ENCODE measurements at places on chromosomes 16 and 17.

DNA sequence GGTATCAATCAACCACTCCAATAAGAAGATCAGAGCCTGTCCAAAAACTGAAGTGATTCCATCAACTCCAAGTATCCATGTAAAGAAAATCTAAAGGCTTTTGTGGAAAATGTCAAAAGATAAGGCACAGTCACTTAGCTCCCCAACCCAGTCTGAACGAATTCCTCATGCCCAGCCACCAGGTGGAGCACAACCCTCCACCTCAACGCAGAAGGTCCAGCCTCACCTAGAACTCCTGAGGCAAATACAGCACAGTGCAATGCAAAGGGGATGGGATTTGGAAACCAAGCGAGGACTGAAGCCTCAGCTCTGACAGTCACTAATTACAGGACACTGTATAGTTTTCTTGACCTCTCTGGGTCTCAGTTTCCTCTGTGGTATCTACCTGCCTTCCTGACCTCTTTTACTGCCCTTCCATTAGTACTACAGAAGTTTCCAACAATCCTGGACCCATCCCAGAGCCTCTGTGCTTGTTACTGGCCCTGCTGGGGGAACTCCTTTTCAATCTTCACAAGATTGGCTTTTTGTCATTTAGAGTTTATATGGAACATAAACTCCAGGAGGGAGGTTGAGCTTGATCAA lies 2.0 kb downstream of the NCBP3 start:
- DNase-seq = no peak

DNA sequence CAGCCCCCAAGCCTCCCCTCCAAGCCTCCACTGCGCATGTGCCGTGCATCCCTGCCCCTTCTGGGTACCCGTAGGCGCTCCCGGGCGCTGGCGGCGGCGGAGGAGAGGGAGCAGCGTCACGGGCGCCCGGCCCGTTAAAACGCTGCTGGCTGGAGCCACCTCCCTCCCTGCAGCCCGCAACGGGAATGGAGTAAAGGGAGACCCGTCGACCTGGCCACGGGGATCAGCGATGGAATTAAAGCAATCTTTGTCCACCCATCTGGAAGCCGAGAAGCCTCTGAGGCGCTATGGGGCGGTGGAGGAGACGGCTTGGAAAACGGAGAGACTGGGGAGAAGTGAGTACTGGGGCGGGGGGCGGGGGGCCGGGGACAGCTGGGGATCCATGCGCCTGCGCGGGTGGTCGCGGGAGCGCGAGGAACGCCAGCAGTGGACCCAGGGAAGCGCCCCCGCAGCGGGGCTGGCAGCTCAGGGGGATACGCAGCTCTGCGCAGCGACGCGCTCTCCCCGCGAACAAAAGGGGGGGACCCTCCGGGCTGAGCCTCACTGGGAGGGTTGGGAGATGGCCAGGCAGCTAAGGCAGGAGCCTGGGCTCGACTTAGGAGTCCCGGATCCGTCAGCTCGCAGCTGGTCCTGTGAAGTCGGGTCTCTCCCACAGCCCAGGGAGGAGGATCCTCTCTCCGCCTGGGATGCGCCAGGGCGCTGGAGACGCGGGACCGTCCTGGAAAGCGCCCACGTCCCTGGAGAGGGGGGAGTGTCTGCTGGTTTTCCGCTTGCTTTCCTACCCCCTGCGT lies at the start of gene BMERB1:
BMERB1 (plus strand) TSS at position 164 of the 791 bp plus-strand sequence; CDS start at position 230, 66 bp downstream.
- DNase-seq = no peak

DNA sequence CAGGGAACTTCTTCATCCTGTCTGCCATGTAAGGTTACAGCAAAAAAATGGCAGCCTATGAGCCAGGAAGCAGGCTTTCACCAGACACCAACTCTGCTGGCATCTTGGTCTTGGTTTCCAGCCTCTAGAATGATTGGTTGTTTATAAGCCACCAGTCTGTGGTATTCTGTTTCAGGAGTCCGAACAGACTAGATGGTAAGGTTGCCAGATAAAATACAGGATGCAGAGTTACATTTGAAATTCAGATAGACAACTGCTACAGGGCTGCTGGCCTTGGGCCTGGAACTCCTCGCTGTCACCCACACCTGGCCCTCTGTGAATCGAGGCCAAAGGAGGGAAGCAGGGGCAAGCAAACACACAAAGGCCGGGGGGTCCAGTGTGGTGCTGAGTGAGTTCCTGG lies 478.8 kb upstream of the CCL2 start:
- no peak for DNase-seq

DNA sequence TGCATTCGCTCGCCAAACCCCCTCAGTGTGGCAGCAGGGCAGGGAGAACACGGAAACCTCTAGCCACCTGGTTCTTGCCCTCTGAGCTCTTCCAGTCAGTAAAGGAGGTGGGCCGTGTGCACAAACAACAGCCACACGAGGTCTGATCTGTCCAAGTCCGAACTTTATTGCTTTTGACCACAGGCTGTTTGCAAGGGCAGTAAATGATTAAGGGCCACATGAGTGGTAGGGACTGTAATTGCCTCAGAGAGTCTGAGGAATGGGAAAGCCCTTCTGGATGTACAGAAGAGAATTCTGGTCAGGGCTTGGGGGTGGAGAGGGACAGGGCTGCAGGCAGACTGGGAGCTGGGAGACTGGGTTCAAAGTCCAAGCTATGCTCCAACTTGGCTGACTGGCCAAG lies 75.7 kb upstream of the LHX1 start:
- no peak for DNase-seq

DNA sequence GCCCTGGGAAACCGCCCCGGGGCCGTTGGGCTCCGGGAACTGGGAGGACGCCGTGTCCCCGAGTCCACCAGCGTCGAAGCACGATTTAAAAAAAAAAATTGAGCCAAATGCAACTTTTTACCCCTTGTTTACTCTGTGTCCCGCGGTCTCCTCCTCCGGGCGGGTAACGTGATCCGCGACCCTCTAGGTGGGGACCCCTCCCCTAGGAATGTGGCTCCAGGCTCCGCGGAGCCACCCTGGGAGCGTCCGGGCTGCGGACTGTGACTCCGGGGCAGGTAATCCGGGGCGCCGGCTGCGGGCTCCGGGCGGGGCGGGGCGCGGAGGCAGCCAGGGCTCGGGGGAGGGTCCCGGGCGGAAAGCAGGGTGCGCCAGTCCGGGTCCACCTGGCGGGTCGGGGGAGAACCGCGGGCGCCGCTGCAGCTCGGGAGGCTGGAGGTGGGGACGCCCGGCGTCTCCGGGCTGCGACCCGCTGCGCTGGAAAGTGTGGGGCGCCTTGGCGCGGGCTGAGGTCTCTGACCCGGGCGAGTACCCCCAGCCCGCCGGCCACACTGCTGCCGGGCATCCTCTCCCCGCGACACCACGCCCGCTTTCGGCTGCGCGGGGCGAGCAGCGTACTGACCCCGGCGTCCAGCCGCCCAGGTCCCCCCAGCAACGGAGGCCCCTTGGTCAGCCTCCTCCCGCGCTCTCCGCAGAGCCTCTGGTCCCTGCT lies 852 bp upstream of the HELZ start:
- DNase-seq = no peak

DNA sequence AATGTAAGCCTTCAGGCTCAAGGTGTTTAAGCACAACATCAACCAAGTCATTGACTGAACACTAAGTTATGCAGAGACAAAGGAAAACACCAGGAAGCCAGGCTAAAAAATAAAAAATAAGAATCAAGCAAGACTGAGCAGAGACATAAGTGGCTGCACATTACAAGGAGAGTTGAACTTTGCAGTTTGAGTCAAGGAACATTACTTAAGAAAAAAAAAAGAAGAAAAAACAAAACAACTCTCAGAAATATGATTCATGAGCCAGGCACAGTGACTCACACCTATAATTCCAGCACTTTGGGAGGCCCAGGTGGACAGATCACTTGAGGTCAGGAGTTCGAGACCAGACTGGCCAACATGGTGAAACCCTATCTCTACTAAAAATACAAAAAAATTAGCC lies 168.1 kb downstream of the C16orf95 start:
- no peak for DNase-seq

DNA sequence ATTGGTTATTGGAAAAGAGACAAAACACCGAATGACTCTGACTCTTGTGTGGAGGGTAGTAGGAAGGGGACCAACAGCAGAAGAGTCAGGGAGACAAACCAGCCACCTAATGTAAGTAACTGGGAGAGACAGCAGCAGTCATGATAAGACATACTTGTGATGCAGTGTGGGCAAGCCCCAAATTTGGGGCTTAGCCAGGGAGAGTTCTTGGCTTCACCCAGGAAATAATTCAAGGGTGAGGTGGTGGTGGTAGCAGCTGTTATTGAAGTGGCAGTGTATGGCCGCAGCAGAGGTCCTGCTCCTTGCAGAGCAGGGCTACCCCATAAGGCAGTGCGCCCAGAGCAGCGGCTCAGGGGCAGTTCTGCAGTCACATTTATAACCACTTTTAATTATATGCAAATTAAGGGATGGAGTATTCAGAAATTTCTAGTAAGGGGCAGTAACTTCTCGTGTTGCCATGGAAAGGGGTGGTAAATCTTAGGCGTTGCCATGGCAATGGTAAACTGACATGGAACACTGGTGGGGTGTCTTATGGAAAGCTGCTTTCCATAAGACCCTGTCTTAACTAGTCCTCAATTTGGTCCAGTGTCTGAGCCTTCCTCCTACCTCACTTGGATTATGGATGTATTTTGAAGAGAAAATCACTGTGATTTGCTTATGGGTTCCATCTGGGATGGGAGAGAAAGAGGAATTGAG lies 317.1 kb downstream of the PHKB start:
- no peak for DNase-seq

DNA sequence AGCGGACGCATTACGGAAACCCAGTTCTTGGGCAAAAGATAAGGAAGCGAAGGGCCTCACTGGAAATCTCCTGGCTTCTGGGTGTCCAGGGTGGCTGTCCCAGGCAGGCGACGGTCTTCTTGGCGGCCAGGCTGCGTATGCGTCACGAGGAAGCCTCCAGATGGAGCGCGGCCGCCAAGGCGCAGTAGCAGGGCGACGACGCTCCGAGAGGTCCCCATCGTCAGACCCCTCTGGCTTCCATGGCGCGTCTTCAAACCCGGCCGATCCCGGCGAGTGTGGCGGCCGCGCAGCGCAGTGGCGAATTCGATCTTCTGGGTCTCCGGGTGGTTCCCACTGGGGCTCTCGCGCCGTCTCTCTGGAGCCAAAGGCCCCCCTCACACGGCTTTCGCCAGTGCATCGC lies 13.8 kb upstream of the ANKRD40CL start:
- no peak for DNase-seq

- DNase-seq = no peak
These were observed 348 bp upstream of the FTSJ3 start for GRCh38 chr17:63827801-63828221.

GRCh38 chr16:5681966-5682365 lies 584.4 kb upstream of the EEF2KMT start:
- DNase-seq = no peak

DNA sequence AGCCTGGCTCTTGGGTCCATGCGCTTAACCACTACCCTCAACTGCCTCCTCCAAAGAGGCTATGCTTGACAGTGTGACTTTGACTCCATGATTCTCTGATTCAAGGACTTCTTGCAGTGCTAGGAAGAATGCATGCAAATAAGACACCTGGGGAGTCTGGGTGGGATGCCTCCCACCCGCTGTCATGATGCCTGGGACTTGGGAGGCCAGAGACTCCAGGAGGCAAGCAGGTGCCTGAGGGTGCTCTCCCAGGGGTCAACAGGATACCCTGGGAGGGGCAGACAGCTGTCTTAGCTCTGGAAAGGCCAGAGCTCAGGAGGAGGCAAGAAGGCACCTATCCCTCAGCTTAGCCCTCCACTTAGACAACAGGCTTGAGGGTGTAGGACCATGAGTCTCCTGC lies 38.4 kb downstream of the SRCIN1 start:
- DNase-seq = no peak

GRCh38 chr17:6420173-6420641 lies 14.7 kb downstream of the AIPL1 start:
- no peak for DNase-seq

DNA sequence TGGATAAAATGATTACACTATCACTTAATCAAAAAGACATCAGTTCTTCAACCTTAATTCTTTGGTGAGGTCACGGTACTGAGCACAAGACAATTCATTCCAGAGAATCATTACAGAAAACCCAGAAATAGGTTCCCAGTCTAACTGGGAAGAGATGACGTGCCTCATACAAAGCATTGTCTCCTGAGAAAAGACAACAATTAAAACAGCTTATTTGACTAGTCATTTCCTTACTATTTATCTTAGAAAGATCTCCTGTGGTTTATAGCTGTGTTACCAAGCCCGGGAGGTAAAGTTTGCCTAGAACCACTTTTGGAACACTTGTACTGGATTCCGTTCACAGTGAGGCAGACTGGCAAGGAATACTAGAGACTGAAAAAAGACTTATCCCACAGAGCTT lies 5.1 kb downstream of the PHF12 start:
- DNase-seq = no peak

GRCh38 chr17:65154770-65155589 lies 17.8 kb downstream of the RGS9 start:
- no peak for DNase-seq

DNA sequence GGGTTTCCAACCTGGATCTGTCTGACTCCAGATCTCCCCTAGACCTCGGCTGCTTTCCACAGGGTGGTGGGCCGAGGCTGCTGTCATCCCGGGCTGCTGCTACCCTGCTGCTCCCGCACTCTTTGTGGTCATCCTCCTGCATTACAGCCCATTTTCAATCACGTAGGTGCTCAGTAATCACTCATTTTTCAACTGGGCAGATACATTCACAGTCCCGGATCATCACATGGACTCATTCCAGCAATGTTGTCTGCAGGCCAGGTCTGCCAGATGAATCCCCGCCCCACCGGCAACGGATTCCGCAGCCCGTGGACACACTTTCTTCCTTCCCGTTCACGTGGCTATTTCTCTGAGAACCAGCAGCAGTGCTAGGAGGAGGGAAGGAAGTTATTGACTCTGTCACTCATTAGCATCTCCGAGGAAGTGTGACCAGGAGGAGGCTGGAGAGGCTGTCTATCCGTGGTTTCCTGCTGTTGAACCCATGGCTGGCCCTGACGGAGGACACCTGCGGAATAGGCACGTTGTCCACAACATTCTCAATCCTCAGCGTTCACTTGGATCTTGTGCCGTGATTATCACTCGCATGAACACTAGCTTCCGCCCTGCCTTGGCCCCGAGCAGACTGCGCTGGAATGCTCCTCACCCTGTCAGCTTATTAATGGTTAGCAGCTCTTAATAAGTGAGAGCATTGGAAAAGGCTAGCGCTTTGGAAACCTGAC lies 14.7 kb upstream of the ZCCHC14 start:
- no peak for DNase-seq

- no peak for DNase-seq
These were observed 32.5 kb downstream of the IST1 start for GRCh38 chr16:71927787-71928186.

GRCh38 chr16:54136276-54136625 lies 150.3 kb downstream of the IRX3 start:
- DNase-seq = no peak

DNA sequence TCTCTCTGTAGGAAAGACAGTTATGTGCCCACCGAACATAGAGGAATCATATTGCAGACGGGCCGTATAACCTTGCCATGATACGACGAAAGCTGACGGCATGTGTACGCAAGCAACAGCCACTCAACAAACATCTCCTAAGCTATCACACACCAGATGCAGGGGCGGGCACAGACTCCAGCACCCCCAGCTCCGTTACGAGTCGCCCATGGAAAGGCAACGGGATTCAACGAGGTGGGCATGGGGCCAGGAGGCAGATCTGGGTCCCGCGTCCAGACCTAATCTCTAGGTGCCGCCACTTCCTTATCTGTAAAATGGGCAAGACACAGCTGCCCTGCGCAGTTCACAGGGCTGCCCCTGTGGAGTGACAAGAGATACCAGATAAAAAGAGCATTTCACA lies 35.6 kb downstream of the ABR start:
- no peak for DNase-seq

Data from AG04449 (cell line).